ENCODE measurements at places on chromosomes 5 and 9.

- DNase-seq, result peak; percentile 54
Measured at GRCh38 chr5:111254613-111255012, 30.4 kb downstream of the CAMK4 start.

- DNase-seq, result no peak
Measured at GRCh38 chr5:150293091-150293941, 3.7 kb upstream of the CAMK2A start.

DNA sequence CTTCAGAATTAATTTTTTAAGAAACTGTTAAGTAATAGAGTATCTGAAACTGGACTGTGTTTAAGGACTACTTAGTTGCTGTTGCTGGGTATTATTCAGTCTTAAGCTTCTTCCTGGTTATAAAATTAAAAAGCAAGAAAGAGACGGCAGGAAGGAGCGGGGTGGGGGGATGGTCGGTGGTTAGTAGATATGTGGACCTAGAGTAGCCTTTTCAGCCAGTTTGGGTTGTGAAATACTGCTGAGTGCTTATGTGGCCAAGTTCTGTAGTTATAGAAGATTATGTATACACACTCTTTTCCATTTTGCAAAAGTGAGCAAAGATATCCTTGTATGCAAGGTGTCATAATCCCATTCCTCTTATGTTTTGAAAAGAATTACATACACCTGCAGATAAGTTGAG lies 28.5 kb downstream of the TRIO start:
- DNase-seq, result no peak

GRCh38 chr5:3350781-3351180 lies 244.9 kb upstream of the IRX1 start:
- DNase-seq, result no peak

GRCh38 chr5:54146390-54146789 lies 164.0 kb downstream of the ARL15 start:
- DNase-seq, result no peak

GRCh38 chr5:68046445-68046844 lies 169.1 kb upstream of the PIK3R1 start:
- DNase-seq, result no peak

GRCh38 chr5:61657686-61658085 lies 325.6 kb downstream of the ZSWIM6 start:
- DNase-seq, result no peak

DNA sequence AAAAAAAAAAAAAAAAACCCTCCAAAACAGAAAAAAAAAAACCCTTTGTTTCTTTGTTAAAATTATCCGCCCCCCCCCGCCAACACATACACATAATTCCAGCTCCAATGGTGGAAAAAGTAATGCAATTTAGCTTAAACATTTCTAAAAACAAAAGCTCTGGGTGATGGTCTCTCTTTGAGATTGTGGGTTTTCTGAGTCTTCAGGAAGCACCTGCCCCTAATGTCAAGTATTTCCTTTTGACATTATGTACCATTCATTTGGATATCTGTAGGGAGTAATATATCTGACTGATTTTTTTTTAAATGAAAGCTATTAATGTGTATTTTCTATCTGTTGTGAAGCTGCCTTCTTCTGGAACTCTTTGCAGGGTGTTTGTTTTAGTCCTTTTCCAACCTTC lies 389.7 kb downstream of the TAF11L14 start:
- no peak for DNase-seq

DNA sequence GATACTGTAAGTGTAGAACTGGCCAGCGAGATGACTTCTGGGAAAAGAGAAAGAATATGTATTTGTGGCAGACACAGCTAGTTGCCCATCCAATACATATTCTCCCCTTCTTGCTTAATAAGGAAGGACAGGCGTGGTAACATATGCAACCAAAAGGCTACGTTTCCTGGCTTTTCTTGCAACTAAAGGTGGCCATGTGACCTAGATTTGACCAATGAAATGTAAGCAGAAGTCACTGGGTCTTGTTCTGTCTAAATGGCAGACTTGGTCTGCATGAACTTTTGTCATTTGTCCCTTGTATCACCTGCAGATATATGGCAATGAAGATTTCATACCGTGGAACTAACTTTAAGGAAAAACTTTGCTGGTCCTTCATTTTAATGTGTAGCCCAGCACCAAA lies 183.8 kb downstream of the CDH12 start:
- no peak for DNase-seq

DNA sequence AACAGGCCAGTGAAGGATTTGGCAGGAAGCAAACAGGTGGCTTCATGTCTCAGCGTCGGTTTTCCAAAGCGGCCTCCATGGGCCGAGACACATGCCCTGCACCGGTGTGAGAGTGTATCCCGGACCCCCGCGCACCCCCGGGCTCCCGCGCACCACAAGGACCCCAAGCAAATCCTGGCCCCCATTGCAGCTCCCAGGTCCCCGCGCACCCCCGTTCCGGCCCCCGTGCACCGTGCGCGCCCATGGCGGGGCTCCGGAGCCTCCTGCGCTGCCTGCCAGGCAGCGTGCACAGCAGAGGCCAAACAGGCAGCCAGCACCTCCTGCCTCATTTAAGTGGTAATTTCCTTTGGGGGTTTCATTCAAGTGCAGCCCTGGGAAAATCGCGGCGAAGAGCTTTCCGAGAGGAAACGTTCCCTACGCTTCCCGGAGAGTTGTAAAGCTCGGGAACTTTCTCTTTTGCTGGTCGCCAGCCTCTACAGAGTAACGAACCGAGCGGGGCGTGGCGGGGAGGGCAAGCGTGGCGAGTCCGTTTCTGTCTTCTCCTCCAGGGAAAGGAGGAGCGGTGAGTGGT lies 145.5 kb upstream of the SLC24A2 start:
- DNase-seq, result no peak

DNA sequence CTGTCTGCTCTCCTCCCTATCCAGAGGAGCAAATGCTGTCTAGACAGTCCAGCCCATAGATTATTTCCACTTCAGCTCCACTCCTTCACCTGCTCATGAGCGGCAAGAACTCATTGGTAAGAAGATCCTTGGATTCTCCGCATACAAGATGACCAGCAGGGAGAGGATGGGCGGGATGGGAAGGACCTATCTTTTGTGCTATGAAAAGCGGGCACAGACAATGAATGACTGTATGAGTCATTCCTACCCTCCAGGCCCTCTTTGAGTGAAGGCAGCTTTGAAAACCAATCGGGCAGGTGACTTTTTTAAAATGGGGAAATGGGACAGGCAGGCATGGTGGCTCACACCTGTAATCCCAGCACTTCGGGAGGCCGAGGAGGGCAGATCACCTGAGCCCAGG lies 49.4 kb downstream of the SMIM23 start:
- DNase-seq, result no peak

GRCh38 chr9:99049228-99049627 lies 55.7 kb upstream of the TGFBR1 start:
- DNase-seq, result no peak

DNA sequence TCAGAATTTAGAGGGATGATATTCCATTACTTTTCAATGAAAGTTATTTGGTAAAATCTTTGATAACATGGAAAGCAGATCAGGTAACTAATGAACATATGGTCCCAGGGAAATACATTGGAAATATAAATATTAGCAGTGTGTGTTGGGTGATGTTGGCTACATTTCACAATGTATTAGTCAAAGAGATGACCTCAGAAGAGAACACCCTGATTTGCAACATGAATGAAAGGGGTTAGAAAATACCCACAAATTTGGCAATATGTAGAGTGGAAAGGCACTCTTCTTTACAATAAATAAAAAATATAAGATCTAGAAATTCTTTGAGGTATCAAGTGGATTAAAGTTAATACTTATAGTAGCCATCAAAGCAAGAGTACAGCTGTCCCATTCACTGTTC lies 606.7 kb downstream of the PSAT1 start:
- DNase-seq, result no peak

DNA sequence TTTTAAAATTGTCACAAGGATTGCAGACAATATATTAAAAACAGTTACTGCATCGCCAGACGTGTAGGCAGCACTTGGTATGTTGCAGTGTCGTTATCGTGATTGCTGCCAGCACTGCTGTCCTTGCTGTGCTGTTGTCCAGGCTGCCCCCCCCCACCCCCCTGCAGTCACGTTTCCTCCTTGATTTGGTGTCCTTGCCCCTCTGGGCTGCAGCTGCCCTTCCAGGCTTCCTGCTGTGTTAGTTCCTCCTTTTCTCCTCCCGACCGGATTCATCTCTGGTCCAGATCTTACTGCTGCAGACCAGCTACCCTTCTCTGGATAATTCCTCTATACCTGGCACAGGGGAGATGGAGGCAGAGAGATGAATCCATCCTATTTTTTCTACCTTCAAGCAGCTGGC lies 298.9 kb downstream of the TRIM32 start:
- DNase-seq, result no peak

- DNase-seq, result no peak
Measured at GRCh38 chr5:78345485-78345884, 14.9 kb upstream of the SCAMP1 start.

DNA sequence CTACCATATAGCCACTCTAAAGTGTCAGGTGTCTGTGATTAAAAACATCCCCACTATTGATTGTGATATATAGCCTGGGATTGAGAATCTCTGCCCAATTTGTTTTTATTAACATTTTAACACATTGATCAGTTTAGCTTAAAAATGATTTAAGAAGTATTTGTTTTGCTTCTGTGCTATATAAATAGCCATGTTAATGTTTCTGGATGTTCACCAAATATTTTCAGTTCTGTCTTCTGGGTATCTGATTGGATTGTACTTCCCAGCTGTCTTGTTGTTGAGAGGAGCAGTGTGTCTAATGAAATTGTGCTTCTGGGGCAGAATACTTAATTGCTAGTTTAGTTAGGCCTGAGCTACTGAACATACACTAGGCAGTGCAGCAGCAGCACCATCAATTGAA lies 126.6 kb upstream of the TUSC1 start:
- no peak for DNase-seq
